Stimulated activated CD8-positive, alpha-beta memory T cell treated with anti-CD3 and anti-CD28 coated beads, Interleukin-2, amount 100 ng/mL, for 1 hour (primary cell): ENCODE measurements at places on chromosomes 16 and 17.
A peak's percentile ranks its signal among the peaks of the same experiment; 100 is the strongest.

DNA sequence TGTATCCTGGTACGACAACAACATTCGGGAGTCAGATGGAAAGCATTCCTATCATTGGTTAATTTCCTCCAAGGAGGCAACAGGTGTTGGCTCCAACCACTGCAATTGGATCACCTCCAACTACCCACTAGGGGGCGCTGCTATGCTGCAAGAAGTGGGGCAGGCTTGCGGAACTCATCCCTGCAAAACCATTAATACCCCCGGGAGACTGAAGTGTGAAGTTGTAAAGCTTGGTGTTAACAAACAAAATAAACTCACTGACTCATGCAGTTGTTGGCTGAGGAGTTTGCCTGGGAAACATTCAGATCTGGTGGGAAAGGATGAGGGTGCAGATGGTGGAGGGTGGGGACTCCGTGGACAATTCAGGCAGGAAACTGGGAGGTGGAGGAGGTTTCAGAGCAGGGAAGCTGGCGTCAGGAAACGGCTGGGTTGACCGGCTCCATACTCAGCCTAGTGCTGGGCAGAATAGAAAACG, 84.9 kb downstream of the HS3ST2 start:
- DNase-seq = peak; percentile 16

DNA sequence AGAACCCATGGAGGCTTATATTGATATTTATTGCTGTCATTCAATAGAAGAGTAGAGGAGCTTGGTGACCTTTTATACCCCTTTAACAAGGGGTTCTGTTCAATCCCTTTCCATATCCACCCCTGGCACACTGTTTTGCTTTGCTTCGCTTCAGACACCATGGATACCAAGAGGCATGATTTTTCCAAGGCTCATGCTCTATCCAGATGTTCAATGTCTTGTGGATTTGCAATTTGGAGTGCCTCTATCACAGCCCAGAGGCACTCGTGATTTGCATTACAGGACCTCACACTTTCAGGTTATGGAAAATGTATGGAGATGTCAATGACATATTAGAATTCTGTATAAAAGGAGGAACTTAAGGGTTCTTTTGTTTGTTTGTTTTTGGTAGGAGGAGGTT, 21.5 kb downstream of the CFAP20 start:
- no peak for DNase-seq

DNA sequence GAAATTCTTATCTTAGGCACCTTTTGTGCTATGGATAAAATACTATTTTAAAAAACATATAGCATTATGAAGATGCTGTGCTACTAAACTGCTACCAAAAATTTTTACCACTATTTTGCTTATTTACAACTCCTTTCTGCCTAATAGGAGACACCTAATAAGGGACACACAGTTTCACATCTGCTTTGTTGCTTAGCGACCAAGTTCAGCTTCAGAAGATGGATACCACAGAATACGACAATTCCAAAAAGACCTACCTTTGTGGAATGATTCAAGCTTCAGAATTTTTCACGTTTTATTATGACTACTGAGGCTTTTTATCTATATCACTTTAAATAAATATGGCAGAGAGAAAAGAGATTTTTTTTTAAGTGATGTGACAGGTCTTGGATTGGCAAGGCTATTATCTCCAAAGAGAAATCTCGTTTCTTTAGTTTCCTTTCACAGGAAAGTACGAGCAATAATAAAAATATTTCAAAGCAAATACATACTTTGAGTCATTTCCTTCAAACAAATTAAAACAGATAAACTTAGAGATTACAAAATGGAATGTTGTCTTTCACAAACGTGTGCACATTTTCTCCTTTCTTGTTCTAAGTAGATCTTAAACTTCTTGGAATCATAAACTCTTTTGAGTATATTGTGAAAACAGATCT, 35.4 kb downstream of the SPAG9 start:
- DNase-seq = no peak

GRCh38 chr17:63552211-63552610, 1.9 kb downstream of the DCAF7 start:
- DNase-seq = no peak

GRCh38 chr17:8310601-8311123, 621 bp downstream of the ARHGEF15 start:
- no peak for DNase-seq

GRCh38 chr17:40447148-40447644, 3.9 kb downstream of the IGFBP4 start:
- DNase-seq = no peak

DNA sequence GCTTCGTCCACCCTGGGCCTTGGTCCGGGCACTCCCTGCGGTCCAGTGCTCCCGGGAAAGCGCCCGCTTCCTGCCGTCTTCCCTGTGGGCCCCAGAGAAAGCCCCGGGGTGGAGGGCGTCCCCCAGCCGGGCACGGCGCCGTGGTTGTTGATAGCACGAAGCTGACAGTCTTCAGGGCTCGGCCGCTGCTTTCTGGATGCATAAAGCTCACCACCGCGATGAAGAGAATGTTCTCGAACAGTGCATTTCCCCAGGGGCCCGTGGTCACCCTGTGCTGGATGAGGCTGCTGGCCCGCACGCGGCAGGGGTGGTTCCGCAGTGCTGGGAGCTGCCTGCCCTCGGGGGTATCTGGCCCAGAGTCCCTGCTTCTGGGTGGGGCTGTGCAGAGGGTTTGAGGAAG, 53.2 kb downstream of the BAHCC1 start:
- DNase-seq = no peak
